Dermis microvascular lymphatic vessel endothelial cell (primary cell): ENCODE measurements at places on chromosomes 5 and 9.

DNA sequence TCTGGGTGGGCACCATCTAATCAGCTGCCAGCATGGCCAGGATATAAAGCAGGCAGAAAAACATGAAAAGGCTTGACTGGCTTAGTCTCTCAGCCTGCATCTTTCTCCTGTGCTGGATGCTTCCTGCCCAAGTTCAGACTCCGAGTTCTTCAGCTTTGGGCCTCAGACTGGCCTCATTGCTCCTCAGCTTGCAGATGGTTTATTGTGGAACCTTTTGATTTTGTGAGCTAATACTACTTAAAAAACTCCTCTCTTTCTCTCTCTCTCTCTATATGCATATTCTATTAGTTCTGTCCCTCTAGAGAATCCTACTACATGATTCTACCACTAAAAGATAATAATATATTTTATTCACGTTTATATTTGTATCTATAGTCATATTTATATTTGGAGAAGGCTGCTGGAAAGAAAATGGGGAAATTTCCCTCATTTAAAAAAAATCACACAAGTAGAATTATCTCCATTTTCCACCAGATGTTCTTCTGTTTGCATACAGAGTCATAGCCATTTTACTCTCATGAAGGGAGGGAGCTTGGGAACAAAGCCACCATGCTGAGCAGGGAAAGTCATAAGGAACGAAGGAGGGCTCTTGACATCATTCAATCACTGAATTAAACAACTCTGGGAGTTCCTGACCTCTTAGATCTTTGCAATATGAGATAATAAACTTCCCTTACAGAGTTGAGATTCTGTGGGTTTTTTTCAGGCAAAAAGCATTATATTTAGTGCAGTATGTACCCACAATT, 1137.4 kb upstream of the CDH18 start:
- DNase-seq, result no peak

DNA sequence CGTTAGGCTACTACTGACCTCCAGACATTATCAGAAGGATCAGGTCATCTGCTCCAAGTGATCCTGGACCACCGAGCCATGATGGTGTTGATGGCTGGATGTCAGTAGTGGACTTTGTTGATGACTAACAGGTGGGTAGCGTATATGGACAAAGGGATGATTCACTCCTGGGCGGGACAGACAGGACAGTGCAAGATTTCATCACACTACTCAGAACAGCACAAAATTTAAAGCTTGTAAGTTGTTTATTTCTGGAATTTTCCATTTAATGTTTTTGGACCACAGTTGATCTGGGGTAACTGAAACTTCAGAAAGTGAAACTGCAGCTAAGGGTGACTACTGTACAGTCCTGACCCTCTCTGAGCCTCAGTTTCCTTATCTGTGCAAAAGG, 12.7 kb downstream of the PDGFRB start:
- peak; percentile 73 for DNase-seq

DNA sequence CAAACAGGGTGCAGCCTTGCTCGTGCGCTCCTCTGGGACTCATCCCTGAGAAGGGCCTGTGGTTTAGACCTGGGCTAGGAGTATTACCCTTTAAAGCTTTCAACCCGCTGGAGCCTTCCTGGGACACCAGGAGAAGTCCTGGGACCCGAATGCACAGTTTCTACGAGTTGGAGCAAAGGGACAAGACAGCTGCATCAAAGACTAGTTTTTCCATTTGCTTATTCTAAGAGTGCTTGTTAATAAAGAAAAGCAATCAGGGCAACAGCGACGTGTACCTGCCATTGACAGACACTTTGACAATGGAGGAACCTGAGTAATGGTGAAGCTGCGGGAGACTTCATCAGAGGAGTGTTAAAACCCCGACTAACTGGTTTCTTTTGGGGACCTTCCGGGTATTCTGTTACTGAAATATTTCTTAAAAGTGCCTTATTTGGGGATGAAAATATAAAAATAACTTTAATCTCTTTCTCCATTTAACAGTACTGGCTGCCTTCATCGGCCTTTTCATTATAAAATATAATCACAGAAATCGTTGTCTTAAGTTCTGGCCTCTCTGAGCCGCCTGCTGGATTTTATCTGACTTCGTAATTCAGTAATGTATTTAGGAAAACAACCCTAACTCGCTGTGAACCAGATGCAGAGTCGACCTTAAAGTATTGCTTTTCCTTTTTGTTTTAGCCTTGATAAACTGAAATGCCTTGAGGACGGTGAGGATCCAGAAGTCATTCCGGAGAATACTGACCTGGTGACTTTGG, 732 bp downstream of the SNAPC3 start:
- no peak for DNase-seq

DNA sequence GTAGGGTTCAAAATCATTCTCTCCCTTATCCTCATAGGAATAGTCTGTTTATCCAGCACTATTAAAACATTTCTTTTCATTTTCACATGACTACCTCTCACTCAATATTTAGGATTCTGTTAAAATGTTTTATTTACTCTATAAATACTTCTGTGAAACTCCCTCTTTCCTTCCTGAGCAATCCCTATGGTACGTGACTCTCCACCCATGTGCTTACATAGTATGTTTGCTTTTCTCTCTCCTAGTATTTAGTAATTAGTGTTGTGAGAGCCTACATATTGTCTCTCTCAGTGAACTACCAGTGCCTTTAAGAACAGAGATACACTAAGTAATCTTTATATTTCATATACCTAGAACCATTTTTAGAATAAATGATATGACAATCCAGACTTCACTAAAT, 46.0 kb downstream of the PTPRD start:
- no peak for DNase-seq

GRCh38 chr9:89405826-89406225, 87.5 kb downstream of the SECISBP2 start:
- peak; percentile 40 for DNase-seq

GRCh38 chr5:75234251-75234650, 2.4 kb downstream of the ANKRD31 start:
- no peak for DNase-seq

- peak; percentile 64 for DNase-seq
These were observed 459.2 kb upstream of the RGMB start for GRCh38 chr5:98314292-98314691.

- no peak for DNase-seq
These were observed 1.9 kb upstream of the PURA start for GRCh38 chr5:140111859-140112551.

GRCh38 chr9:113882636-113883164, 6.6 kb downstream of the ZNF618 start:
- no peak for DNase-seq

- peak; percentile 57 for DNase-seq
These were observed 3.9 kb downstream of the TEX53 start for GRCh38 chr9:114653556-114654159.

GRCh38 chr5:57862942-57863341, 380.3 kb upstream of the ACTBL2 start:
- no peak for DNase-seq

GRCh38 chr5:57258943-57259342, 85.1 kb downstream of the GPBP1 start:
- DNase-seq, result no peak

DNA sequence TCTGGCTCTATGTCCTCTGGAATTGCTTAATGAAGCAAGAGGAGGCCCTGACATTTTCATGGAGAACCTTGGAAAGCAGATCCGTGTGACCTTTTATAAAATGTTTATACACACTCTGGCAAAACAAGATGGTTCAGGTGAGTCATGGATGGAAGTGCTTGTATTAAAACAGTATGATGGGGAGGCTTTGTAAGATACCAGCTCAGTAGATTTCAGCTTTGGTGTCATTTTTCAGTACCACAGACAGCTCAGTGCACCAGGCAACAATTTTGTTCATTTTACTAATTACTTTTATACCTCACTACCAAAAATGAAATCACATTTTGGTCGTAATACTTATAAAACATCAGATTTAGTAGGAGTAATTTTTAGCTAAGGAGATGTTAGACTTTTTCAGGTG, 5.2 kb downstream of the KCNN2 start:
- peak; percentile 30 for DNase-seq

- peak; percentile 47 for DNase-seq
These were observed 60.1 kb upstream of the ZNF608 start for GRCh38 chr5:124806373-124807077.

DNA sequence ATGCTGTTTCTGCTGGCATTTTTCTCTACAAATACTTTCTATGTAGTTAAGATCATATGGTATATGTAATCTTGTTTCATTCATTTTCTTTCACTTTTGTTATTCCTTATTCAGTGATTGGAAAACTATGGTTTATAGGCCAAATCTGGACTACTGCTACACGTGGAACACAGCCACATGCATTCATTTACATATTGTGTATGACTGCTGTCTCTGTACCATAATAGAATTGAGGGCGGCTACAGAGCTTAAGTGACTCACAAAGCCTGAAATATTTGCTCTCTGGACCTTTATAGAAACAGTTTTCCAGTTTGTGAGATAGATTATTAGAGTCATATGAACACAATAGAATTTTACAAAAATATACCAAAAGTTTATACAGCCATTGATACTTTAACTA, 133.6 kb upstream of the CDKN2B start:
- DNase-seq, result peak; percentile 68

DNA sequence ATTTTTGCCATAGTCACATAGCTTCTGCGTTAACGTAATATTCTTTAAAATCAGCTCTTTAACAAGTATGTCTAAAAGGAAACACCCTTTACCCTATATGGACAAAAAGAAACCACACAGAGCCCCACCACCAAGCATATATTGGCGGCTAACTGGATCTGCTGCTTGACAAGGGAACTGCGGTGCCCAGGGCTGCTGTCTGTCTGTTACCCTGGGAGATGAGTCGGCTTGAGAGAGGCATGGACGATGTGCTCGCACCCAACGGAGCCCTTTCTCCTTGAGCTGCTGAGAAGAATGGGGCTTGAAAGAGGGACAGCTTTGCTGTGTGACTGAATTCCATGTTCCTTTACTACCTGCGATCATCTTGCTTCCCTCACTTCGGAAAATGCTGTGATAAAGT, 158.6 kb upstream of the SHB start:
- no peak for DNase-seq

GRCh38 chr5:76625087-76625815, 2.0 kb upstream of the F2RL2 start:
- no peak for DNase-seq

DNA sequence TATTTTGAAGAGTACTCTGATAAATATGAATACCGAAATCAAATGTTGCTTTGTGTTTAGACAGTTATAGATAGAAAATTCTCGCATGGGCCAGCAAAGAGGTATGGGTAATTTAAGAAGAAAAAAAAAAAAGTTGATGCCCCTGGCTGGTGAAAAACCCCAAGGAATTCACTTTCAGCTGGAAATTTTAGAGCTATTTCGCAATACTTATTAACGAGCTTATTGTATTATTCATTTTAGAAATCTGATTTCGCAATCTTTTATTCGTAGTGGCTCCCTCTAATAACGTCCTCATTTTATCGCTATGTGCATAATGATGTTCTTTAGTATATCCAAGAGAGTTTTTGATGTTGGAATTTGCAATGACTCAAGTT, 18.5 kb upstream of the FER start:
- DNase-seq, result no peak

DNA sequence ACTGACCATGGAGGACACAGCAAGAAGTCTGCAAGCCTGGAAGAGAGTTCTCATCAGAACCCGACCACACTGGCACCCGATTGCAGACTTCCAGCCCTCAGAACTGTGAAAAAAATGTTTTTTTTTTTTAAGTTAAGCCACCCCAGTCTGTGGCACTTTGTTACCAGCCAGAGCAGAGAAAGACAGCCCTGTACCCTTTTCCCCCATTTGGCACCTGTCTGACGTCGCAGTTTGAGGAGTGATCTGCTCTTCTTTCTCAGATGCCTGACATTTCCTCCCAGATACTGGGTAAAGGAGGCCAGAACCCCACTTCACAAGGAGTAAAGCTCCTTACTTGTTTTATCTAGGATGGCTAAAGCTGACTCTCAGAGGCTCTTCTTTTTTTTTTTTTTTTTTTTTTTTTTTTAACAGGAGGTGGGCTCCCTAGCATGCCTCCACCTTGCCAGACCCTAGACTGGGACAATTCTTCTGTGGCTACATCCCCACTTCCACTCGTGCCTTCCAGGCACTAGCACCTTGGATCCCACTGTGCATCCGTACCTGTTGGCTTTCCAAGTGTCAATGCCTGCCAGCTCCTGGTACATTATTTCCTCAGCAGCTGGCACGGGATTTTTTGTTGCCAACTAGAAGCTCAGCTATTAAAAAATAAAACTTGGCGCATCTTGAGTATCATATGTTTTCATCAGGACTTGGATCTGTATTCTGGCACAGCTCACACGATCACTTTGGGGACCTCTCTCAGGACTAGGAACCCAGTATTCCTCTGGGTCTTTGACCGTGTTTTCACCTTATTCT, 14.4 kb downstream of the CAMK4 start:
- no peak for DNase-seq

DNA sequence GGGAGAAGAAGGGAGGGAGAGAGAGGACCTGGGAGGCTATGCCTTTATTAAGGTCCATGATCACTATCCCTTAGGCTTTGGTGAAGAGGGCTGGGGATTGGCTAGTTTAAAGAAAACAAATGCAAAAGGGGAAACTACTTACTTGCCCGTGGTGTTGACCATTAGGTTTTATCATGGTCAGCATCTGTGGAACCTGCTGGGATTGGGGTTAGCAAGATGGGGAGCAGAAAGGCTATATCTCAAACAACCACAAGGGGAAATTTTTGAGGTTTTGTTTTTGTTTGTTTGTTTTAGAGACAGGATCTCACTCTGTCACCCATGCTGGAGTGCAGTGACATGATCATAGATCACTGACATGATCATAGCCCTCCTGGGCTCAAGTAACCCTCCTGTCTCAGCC, 9.0 kb upstream of the RAD23B start:
- DNase-seq, result no peak

DNA sequence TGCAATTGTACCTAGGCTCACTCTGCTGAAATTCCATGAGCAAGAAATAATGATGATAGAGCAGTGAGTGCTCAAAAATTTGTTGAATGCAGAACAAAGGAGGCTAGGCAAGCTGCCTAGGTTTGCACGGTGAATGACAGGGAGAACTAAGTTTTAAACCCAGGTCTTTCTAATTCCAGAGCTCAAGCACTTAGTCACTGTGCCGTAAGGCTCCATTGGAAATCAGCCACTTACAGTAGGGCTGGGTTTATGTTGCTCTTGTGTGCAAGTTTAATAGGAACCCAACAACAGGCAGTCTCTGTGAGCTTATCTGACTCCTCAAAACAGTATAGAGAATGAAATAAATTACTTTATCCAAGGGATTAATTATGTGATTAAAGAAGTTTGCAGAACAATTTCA, 147.0 kb downstream of the CSNK1G3 start:
- DNase-seq, result no peak

GRCh38 chr5:124952079-124952478, 205.6 kb upstream of the ZNF608 start:
- DNase-seq, result no peak

DNA sequence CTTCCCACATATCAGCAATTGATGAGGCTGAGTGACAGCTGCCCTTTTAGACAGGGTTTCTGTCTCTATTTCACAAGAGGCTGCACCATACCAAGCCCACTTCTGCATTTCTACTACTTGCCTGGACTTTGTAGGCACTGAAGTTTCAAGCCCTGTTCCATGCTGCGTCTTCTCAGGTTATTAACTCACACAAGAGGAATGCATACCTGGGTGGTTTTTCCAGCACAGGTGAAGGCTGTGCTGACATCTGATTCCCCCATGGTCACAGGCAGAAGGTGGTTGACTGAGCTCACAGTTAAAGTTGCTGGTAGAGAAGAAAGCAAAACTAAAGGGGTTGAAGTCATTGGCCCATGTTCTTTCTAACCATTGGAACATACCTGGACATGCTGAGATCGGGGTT, 86.6 kb downstream of the MAMDC2 start:
- DNase-seq, result no peak
